ENCODE measurements at places on chromosomes 4 and X. TPM values are rescaled to one million over a fixed set of nuclear protein-coding genes. Genes with fewer than 3 reads are reported as not detected.

DCLK2 gene
- not detected for total RNA-seq

CEP135 gene
- 14.4 TPM for total RNA-seq

MAGEA9B gene
- not detected for total RNA-seq

POU3F4 gene
- total RNA-seq: not detected

DMP1 gene
- total RNA-seq: not detected

RNF150 gene
- not detected for total RNA-seq

MRFAP1L1 gene
- 52.4 TPM for total RNA-seq

NUDT10 gene
- total RNA-seq: 0.92 TPM

TRIM75 gene
- total RNA-seq: not detected

PNCK gene
- total RNA-seq: 0.26 TPM

ABCB7 gene
- 33.7 TPM for total RNA-seq

DNA sequence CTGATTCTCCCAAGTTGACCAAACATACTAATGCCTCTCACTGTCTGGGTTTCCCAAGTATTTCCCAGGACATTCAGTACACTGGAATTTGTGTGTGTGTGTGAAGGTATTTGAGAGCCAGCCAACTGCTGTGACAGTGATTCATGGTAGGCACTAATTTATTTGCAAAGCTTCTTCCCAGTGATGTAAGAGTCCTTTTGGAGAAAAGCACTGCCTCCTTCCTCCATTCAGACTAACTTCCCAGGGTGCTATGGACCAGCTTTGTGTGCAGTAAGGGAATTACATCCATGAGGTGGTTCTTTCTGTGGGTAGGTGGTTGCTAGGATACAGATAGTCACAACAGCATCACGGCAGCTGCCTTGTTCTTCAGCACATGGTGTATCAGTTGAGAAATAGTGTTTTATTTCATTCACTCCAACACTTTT lies 8.7 kb downstream of the EGF start:
- DNase-seq: no peak

DNA sequence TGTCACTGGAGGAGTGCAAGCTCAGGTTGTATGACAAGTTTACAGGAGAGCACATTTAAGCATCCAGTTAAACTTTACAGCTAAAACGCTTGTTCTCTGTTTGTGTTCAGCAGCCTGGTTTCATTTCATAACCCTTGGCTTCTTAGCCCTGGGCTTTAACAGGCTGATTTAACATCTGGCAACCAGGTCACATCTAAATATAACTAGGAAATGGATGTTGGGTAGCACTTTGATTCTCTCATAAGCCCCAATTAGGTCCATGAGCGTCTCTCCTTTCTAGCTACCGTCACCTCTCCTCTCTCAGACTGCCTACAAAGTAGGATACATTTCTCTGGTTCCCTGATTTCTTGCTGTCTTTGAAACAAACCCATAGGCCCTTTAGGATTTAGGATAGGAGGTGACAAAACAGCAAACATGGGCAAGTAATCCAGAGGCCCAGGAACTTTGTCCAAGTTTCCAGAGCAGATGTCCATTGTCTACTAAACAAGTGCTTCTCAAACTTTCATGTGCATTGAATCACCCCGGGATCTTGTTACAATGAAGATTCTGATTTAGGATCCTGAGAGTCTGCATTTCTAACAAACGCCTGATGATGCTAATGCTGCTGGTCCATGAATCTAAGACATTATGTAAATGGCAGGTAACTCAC lies 22.5 kb downstream of the OTUD6A start:
- DNase-seq: no peak

- DNase-seq: no peak
These were observed 91.2 kb downstream of the LPAR4 start for GRCh38 chrX:78838709-78839108.

- no peak for DNase-seq
These were observed 352.1 kb downstream of the SPOCK3 start for GRCh38 chr4:166882221-166882620.

GRCh38 chrX:25277574-25277973 lies 261.8 kb upstream of the ARX start:
- DNase-seq: no peak

GRCh38 chr4:169256856-169257761 lies 13.6 kb downstream of the SH3RF1 start:
- no peak for DNase-seq

DNA sequence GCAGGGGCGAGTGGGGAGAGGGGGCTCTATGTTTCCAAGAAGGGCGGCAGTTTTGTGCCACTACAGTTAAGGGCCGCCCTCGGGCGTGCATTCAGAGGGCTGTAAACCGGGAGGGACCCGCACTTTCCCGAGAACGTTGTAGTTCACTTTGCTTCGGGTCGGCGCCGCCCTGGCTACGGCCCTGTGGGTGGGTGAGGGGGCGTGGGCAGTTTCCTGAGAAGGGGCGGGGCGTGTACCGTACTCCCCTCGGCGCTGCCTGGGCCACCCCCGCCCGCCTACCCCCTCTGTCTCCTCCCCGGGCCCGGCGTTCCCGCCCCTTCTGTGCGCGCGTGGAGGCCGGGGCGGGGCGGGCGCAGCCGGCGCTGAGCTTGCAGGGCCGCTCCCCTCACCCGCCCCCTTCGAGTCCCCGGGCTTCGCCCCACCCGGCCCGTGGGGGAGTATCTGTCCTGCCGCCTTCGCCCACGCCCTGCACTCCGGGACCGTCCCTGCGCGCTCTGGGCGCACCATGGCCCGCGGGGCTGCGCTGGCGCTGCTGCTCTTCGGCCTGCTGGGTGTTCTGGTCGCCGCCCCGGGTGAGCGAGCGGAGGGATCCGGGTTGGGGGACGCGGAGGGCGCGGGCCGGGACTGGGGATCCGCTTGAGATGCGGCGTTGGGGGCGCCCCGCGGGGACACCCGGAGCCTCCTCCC lies at the start of gene CD99:
TSS of gene CD99 (plus strand) at position 440 of the 687 bp plus-strand sequence. CDS start at position 506, 66 bp downstream.
- DNase-seq: peak; percentile 91

- DNase-seq: no peak
These were observed 836 bp downstream of the BTK start for GRCh38 chrX:101385026-101385684.

GRCh38 chrX:4484266-4484665 lies 770.8 kb upstream of the PRKX start:
- DNase-seq: no peak

GRCh38 chr4:120683897-120684540 lies 238.5 kb downstream of the PRDM5 start:
- no peak for DNase-seq

DNA sequence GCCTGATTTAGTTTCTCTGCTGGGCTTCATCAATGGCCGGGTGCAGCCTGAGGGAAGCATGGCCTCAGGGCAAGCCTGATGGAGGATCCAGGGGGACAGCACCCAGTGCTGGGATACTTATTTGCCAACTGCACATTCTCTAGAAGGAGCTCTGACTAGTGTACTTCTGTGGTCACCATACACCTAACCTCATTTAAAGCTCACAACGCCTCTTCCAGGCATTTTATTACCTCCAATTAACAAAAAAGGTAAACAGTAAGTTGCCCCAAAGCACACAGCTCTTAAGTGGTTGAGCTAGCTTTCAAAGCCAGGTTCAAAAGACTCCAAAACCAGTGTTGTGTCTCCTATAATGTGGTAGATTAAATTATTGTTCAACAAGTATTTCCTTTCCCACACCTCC lies 26.8 kb upstream of the ATXN3L start:
- DNase-seq: no peak

DNA sequence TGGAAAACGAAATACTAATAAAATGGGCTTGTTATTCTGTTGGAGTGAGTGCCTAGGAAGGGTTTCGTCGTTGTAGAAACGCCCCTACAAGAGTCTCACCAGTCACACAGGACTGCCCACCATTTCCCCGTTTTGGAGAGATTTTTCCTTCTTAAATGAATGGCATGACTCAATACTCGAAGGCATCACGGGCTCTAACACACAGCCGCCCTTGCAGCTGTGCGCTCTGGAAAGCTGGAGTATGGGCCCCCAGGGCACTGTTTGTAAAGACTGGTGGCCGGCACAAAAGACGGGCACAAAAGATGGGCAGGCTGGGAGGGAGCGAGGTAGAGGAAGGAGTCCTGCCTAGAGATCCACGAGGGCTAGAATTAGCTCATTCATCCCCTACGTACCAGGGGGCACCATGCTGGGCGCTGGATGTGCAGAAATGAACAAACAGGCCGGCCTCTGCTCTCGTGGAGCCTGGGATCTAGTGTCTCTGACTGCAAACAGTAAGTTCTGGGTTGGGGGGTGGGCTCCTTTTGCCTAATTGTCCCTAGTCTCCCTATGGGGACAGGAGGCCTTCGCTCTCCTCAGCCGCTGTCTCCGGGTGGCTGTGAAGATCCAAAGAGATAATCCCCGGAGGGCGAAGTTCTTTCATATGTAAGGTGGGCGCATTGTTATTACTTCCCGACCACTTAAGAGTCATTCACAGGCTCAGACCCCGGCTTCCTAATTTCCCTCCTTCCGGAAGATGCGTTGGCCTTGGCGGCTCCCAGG lies 1.0 kb upstream of the SFRP2 start:
- no peak for DNase-seq

GRCh38 chr4:3706565-3707422 lies 59.4 kb upstream of the ADRA2C start:
- DNase-seq: no peak

DNA sequence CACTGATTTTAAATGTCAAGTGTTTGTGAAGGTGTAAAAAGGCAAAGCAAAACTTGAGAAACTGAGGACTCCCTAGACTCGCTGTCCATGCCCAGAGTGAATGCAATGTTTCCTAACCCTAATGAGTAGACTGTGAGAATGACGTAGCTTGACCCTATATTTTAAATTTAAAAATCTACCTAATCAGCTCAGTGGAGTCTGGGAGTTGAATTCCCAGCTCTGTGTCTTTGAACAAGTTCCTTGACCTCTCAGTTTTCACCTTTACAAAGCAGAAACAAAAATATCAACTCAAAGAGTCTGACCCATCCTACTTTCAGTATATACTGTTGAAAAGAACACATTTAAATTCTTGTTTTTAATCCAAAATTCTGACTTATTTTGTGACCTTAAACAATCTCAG lies 2.3 kb downstream of the FGA start:
- DNase-seq: no peak

- DNase-seq: no peak
These were observed 140.0 kb upstream of the SCML1 start for GRCh38 chrX:17597327-17597726.

DNA sequence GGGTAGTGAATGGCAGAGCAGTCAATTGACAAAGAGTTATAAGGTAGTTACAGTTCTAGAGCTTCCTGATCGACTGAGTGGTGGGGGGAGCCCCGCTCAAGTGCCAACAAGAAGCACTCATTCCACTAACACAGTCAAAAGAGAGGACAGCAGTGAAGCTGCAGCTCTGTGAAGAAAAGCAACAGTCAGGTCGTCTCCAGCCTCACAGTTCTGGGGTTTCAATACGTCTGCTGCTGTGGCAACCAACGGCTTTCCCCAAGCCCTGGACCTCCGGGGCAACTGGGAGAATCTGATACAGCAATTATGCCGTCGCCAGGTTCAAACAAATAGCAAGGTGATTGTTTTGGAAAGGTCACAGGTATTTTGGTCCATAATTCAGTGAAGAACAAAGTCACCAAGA lies 30.8 kb downstream of the GPM6B start:
- DNase-seq: no peak

GRCh38 chr4:61318431-61318830 lies 118.3 kb downstream of the ADGRL3 start:
- DNase-seq: no peak

DNA sequence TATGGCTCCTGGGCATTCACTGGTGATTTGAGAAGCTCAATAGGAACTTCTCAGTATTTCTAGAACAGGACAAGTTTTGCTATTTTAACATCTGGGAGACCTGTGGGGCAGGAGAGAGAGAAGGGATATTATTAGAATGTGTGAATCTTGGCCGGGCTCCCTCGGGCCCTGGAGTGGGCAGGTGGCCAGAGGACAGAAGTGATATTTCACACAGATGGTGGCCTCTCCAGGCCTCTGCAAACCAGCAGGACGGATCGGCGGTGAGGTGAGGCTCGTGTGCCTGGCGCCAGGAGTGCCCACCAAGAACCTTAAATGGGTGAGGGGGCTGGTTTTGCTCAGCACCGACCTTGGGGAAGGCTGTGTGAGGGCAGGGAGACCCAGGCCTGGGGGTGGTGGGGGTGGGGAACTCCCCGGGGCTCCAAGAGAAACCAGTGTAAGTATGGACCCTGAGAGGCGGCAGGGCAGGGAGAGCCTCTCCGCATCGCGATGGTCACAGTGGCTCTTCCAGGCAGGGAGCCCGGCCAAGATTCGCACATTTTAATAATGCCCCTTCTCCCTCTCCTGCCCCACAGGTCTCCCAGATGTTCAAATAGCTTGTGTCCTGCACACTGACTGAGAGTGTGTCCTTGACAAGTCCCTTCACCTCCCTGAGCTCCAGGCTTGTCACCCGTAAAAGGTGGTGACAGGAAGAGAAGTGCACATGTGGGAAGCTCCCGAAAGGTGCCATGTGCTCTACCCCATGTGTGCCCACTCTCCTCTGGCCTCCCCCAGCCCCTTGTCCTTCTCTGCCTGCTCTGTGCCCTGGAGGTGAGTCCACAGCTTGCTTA lies 64.9 kb downstream of the SORCS2 start:
- DNase-seq: no peak

- no peak for DNase-seq
These were observed 59.0 kb downstream of the NFKB1 start for GRCh38 chr4:102560115-102560514.

DNA sequence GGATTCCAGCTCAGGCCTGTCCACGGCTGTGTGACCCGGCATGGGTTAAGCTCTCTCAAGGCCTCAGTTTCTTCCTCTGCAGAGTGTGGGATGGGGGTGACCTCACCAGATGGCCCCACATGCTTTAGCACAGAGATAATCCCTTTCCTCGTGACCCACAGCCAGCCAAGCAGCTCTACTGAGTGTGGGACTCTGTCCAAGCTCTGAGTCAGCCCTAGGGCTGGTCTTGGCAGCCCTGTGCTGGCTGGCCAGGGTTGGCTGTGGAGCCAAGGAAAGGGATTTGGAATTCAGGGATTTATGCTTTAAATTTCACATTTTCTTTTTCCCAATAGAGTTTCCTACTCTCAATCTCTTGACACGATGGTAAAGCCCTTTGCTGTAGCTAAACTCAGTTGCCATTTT lies 19.7 kb upstream of the SPON2 start:
- no peak for DNase-seq

GRCh38 chr4:143358923-143359643 lies 22.4 kb downstream of the GAB1 start:
- DNase-seq: no peak

DNA sequence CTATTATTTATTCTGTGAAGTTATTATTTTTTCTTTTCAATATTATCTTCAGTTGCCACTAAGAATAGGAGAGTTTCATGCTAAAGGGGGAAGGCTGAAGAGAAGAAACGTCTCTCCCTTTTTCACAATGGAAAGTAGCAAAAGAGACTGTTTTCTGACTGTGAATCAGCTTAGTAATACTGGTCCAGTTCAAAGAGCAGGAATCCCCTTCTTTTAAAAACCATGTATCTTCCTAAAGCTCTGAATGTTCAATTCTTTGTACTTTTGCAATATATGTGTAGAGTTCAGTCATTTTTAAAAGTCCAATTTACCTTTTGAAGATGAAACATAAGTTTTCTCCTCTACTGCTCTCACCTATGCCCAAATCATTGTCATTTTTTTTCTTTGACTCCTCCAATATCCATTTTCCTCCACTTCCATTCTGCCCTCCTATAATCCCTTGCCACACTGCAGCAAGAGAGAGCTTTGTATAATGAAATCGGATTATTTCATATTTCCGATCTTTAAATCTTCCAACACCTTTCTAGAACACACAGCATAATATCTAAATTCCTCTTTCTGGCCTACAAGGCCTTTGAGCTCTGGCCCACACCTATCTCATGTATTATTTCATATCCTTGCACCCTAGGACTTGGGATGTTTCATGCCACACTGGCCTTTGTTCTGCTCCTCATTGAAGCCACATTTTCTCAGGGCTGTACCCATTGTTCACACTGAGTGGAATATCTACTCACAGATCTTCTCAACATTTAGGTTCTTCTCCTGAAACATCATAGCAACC lies 195.3 kb downstream of the CAMK2D start:
- DNase-seq: no peak
